ENCODE measurements at places on chromosomes 13 and 19.

GRCh38 chr19:23772675-23773063 lies 14.0 kb upstream of the ZNF681 start:
- no peak for DNase-seq

GRCh38 chr13:113135281-113135760 lies 12.7 kb downstream of the F10 start:
- DNase-seq, result no peak

DNA sequence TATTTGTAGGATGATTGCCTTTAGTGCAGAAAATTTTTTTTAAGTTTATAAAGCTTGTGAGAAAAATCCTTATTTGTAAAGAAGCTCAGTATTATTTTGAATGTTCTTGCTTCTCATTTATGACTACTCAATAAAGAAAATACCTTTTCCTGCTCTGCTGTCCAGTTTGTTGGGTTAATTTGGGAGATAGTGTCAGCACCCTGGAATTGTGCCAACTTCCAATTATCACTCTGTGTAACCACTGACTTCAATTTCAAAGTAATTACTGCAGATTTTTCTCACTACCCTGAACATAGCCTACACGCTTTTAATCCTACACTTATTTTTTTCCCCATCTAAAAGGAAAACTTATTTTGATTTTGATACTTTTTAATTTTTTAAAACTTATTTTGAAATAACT lies 93.1 kb downstream of the GGACT start:
- DNase-seq, result no peak

- DNase-seq, result no peak
Measured at GRCh38 chr13:86383151-86383550, 583.9 kb upstream of the SLITRK6 start.

DNA sequence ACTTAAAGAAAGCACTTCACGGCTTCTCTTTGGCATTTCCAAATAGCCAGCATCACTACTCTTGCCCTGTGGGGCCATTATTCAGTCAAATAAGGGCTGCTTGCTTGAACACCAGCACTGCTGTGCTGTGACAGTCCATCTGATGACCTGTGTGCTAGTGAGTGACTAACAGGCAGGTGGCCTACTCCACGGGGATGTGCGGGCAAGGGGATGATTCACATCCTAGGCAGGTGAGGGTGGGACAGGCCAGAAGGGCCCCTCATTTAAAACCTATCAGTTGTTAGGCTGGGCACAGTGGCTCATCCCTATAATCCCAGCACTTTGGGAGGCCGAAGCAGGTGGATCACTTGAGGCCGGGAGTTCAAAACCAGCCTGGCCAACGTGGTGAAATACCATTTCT lies 8.2 kb downstream of the CCNE1 start:
- no peak for DNase-seq

- DNase-seq, result peak; percentile 74
Measured at GRCh38 chr13:107864543-107865317, 350.6 kb downstream of the LIG4 start.

DNA sequence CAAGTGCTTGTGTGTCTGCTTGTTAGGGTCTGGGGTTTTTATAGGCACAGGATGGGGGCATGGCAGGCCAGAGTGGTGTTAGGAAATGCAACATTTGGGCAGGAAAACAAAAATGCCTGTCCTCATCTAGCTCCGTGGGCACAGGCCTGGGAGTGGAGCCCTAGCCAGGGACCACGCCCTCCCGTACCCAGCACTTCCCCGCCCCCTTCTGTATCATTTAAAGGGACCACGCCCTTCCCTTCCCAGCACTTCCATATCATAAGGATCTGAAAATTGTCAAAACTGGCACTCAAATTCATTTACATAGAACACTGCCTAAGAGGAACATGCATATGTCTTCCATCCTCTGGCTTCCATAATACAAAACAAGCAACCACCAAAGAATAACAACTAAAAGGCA lies 185.8 kb downstream of the B3GLCT start:
- DNase-seq, result peak; percentile 3

DNA sequence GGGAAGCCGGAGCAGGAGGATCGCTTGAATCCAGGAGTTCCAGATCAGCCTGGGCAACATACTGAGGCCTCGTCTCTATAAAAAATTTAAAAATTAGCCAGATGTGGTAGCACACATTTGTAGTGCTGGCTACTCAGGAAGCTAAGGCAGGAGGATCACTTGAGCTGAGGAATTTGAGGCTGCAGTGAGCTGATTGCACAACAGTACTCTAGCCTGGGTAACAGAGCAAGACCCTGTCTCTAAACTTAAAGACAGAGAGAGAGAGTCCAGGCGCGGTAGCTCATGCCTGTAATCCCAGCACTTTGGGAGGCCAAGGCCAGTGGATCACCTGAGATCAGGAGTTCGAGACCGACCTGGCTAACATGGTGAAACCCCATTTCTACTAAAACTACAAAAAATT lies 4.4 kb downstream of the IFNL3 start:
- no peak for DNase-seq

- DNase-seq, result no peak
Measured at GRCh38 chr13:39699274-39699673, 43.8 kb downstream of the COG6 start.

DNA sequence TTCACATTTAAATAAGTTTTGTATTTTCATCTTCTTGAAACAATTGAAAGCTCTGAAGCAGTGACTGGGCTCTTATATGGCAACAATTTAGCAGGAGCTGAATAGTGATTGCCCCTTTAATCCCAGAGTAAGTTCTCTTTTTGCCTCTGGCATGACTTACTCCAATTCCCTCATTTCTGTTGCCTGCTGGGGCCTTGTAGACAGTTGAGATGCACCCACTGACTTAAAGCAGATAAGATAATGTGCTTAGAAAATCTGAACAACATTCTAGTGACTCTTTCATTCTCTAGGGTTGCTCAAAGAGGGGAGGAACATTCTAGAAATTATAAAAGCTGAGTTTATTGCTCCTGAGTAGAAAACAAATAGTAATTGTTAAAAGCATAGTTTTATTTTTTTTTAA lies 52.8 kb downstream of the AKAP11 start:
- DNase-seq, result no peak

DNA sequence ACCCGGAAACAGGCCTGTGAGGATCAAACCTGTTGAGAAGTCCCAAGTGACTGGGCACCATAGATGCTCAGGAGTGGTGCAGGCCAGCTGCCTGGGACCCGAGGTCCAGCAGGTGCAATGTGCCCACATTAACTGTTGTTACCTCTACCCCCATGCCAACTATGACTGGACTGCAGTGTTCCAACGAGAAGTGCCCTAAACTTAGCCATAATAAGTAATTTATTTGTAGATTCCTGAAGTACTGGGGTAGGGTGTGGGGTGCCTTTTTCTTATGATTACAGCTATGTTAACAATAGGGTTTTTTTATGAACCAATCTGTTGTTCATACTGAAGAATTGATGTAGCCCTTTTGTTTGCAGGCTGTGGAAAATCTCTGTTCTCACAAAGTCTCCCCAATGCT lies 9.2 kb downstream of the CUL4A start:
- DNase-seq, result no peak

GRCh38 chr13:108427355-108427754 lies 157.8 kb downstream of the TNFSF13B start:
- peak; percentile 19 for DNase-seq

DNA sequence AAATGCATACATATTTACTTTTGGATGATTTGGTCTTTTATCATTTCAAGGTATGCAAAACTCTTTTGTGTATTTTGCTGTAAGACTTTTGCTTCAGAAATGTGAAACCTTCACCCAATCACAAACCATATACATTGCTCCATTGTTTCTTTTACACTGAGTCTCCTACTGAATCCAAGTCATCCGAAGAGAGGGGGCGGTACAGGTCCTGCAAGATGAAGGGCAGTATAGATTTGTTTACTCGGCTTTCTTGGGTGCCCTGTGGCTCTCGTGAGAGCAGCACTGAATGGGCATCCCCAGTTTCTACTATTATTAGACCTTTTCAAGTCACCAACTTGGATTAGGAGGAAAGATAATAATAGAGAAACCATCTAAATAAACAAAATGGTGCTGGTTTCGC lies 280.6 kb downstream of the DCLK1 start:
- DNase-seq, result no peak

GRCh38 chr13:41017159-41017558 lies 2.0 kb downstream of the ELF1 start:
- DNase-seq, result no peak

GRCh38 chr13:78689011-78689410 lies 30.1 kb upstream of the OBI1 start:
- DNase-seq, result no peak

DNA sequence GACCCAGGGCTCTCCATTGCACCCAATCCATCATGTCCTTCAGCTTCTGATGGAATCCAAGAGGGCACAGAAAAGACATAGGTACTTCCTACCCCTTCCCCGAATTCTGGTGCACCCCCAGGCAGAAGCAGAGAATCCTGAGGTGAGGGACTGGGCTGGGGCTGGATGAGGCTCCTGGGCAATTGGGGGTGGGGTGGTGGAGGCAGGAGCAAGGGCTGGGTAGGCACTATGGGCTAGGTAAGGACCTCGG lies 2.7 kb upstream of the KCNC3 start:
- no peak for DNase-seq

GRCh38 chr19:19185853-19186740 lies 5.9 kb downstream of the BORCS8 start:
- peak; percentile 86 for DNase-seq

- no peak for DNase-seq
Measured at GRCh38 chr13:112626124-112626523, 38.2 kb upstream of the TUBGCP3 start.

GRCh38 chr13:97505017-97505416 lies 71.0 kb downstream of the RAP2A start:
- no peak for DNase-seq

DNA sequence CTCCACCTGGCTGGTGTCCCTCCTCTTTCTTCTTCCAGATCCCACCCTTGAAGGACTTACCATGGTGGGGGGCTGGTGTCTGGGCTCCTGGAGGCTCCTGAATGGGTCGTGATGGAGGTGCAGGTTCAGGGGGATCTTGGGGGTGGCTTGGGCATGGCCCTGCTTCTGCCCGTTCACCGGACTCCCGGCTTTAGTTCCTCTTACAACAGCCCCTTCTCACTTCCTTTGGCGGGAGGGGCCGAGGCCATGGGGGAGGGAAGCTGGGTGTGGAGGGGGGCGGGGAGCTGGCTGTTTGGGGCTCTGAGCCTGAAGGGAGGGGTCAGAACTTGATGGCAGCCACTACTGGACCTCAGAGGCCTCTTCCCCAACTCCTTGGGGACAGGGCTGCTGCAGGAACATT lies at the start of gene MYO1F:
TSS of gene MYO1F (minus strand) at position 196 of the 400 bp plus-strand sequence. CDS start at position 63, 133 bp downstream.
- peak; percentile 48 for DNase-seq

GRCh38 chr13:49610176-49610575 lies 18.1 kb upstream of the ARL11 start:
- DNase-seq, result no peak

DNA sequence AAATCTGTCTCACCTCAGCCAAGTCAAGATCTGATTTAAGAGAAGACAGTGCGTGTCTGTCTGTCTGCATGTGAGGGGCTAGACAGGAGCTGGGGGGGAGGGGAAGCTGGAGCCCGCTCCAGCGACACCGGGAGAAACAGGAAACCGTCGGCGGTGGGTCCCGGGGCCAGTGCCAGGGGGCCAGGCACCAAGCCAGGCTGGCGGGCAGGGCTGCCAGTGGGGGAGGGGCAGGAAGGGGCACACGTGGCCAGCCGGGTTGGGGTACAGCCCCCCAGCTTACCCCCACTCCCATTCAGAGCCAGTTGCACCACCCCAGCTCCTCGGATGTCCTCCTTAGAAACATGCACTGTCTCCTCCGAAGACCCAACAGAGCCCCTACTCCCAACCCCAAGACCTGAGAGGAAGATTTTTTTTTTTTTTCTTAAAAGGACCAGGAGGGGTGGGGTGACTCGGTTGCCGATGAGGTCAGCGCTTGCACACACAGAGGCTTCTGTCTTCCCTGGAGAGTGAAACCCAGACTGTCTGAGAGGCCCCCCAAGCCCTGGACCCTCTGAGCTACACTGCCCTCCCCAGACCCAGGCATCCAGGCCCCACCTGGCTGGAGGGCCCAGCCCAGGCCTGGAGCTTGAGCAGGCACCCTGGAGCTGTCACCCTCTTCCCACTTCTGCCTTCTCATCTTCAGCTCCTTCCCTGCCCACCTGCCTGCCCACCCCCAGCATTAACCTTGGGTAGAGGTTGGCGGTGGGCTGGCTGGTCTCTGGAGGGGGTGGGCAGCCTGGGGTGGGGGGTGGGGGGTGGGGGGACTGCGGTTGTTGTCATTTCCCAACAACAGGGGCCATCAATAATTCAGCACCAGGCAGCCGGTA lies 4.0 kb downstream of the ERF start:
- DNase-seq, result no peak

DNA sequence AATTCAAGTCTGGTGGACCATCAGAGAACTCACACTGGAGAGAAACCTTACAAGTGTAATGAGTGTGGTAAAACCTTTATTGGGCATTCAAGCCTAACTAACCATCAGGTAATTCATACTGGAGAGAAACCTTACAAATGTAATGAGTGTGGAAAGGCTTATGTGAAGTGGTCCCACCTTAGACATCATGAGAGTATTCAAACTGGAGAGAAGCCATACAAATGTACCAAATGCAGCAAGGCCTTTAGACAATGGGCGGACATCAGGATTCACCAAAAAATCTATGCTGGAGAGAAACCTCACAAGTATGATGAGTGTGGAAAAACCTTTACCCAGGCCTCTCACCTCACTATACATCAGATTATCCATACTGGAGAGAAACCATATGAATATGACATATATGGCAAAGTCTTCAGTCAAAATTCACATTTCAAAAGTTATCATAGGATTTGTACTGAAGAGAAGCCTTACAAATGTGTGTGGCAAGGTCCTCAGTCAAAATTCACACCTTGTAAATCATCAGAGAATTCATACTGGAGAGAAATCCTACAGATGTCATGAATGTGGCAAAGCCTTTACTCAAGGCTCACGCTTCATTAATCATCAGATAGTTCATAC lies 19.7 kb upstream of the ZNF665 start:
- no peak for DNase-seq

DNA sequence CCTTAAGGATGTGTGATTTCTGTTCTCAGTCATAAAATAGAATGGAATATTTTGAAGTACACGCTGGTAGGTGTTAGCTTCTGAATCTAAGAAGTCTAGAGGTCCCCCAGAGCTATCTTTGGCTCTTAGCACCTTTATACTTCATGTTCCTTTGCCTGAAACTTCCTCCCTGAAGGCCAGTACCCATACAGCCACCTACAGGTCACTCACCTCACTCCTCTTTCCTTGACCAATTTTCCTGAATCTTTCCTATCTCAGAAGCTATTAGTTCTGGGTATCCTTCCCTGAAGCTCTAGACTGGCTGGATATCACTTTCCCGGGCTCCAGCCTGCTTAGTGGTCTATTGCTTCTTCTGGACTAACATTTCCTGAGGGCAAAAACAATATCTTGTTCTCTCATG lies 93.4 kb upstream of the EDNRB start:
- DNase-seq, result no peak

- no peak for DNase-seq
Measured at GRCh38 chr19:38989066-38989605, 13.6 kb upstream of the FBXO17 start.

GRCh38 chr13:76886292-76887075 lies at the start of gene KCTD12:
Gene KCTD12 (minus strand): TSS chr13:76886405. CDS start chr13:76886148, 257 bp downstream.
- DNase-seq, result peak; percentile 71

Data from K562 (cell line).